ENCODE measurements at places on chromosomes 16 and 17.

GRCh38 chr17:80204626-80205468, 15.3 kb downstream of the SGSH start:
- DNase-seq = no peak

- no peak for DNase-seq
These were observed 107.3 kb downstream of the SDK2 start for GRCh38 chr17:73536700-73537605.

GRCh38 chr17:27089929-27090247, 204.0 kb upstream of the WSB1 start:
- no peak for DNase-seq

DNA sequence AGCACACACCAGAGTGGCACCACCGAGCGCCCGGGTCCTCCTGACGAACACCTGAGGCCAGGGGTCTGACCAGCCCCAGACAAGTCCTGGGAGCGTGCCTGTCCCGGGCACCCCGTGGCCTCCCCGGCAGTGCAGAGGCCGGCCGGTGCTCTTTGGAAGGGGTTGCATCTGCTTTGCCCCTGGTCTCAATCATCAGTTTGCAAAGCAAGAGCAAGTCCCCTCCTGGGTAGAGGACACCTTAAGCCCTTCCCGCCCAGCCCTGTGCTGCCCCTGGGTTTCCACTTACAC, 11.6 kb upstream of the CAPN15 start:
- DNase-seq = no peak

DNA sequence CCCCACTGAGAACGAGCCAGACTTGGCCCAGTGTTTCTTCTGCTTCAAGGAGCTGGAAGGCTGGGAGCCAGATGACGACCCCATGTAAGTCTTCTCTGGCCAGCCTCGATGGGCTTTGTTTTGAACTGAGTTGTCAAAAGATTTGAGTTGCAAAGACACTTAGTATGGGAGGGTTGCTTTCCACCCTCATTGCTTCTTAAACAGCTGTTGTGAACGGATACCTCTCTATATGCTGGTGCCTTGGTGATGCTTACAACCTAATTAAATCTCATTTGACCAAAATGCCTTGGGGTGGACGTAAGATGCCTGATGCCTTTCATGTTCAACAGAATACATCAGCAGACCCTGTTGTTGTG, 631 bp downstream of the BIRC5 start:
- no peak for DNase-seq

GRCh38 chr17:48878920-48879898, 13.4 kb upstream of the ATP5MC1 start:
- DNase-seq = peak; percentile 75

DNA sequence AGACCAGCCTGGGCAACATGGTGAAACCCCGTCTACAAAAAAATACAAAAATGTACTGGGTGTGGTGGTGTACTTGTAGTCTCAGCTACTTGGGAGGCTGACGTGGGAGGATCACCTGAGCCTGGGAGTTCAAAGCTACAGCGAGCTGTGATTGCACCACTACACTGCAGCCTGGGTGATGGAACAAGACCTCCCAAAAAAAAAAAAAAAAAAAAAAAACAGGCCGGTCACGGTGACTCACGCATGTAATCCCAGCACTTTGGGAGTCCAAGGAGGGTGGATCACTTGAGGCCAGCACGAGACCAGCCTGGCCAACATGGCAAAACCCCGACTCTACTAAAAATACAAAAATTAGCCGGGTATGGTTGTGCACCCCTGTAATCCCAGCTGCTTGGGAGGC, 12.7 kb upstream of the APPBP2 start:
- peak; percentile 68 for DNase-seq

GRCh38 chr17:70172923-70173322, 3.6 kb downstream of the KCNJ2 start:
- no peak for DNase-seq

- no peak for DNase-seq
These were observed 48.5 kb downstream of the ARHGAP17 start for GRCh38 chr16:24966634-24967033.

- DNase-seq = no peak
These were observed 42.4 kb upstream of the SLC25A19 start for GRCh38 chr17:75331671-75332070.

DNA sequence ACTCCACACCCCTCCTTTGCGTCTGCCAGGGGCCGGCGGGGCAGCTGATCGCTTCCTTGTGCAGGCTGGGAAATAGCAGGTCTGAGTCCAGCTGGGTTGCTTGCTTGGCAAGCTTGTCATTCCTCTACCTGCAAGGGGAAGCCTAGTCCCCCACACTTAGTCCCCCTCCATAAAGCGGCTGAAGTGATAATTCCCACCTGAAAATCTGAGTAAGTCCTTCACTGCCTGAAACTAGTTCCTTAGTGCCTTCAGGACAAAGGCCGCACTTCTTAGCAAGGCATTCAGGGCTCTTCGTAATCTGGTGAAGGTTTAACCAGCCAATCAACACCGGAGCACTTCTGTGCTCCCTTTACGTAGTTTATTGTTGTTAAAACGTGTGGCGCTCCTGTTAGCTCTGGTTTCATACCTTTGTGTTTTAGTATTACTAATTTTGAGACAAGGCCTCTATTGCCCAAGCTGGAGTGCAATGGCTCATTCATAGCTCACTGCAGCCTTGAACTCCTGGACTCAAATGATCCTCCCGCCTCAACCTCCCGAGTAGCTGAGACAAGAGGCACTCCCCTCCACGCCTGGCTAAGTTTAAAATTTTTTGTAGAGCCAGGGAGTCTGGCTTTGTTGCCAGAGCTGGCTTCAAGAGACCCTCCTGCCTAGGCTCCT, 817 bp downstream of the PSKH1 start:
- DNase-seq = peak; percentile 22

- no peak for DNase-seq
These were observed 56.0 kb downstream of the ABAT start for GRCh38 chr16:8730335-8730915.

- DNase-seq = no peak
These were observed 13.7 kb downstream of the ZNF213 start for GRCh38 chr16:3148256-3149192.

DNA sequence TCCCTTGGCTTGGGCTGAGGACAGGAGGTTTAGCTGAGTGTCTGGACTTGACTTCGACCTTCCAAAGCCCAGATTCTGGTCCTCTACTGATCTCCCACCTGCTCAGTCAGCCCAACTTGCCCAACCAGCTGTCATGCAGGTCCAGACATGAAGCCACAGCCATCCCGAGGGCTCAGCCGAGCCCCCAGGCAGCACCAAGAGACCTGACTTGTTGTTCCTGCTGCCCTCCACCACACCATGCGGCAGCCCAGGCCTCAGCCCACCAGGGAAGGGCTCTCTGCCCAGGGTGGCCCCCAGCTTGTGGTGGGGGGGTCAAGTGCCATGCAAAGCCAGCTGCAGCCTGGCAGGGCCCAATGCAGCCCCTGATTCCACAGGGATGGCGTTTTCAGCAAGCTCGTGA, 17.2 kb upstream of the CACNG4 start:
- no peak for DNase-seq

DNA sequence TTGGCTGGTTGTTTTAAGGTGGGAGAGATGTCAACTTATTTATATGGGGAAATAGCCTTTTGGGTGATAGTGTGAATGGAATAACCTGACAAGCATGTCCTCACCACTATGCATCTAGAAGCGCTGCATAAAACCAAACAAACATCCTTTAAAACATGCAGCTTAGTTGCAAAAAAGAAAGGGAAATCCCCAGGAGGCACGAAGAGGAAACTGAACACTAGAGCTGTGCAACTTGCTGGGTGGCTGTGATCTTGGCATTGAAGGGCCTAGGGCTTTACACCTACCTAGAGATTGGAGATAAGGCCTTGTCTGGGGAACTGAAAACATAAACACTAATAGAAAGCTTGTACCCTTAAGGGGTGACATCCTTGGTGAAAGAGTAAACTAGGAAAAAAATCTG, 7.3 kb downstream of the C16orf54 start:
- DNase-seq = no peak

GRCh38 chr16:4021070-4021779, 95.0 kb downstream of the ADCY9 start:
- DNase-seq = no peak

DNA sequence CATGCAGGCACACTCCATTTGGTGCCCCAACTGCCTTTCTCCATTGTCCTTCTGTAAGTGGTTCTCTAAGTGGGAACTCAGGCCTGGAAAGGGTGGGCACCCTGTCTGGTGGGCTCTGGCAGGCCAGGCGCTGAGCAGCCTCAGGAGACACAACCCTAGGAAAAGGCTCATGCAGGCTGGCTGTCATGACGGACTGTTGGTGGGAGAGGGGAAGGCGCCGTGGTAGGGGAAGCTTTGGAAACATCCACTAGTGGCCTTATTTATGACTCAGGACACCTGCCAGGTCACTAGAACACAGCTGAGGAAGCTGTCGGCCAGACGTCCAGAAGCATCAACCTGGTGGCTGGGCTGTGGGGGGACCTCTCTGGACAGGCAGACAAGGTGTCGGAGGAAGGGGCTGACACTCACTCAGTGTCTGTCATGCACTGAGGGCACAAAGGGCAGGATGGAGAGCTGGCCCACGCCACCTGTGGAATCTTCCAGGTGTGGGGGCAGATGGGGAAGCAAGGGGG, 216.0 kb downstream of the SEC14L1 start:
- no peak for DNase-seq

DNA sequence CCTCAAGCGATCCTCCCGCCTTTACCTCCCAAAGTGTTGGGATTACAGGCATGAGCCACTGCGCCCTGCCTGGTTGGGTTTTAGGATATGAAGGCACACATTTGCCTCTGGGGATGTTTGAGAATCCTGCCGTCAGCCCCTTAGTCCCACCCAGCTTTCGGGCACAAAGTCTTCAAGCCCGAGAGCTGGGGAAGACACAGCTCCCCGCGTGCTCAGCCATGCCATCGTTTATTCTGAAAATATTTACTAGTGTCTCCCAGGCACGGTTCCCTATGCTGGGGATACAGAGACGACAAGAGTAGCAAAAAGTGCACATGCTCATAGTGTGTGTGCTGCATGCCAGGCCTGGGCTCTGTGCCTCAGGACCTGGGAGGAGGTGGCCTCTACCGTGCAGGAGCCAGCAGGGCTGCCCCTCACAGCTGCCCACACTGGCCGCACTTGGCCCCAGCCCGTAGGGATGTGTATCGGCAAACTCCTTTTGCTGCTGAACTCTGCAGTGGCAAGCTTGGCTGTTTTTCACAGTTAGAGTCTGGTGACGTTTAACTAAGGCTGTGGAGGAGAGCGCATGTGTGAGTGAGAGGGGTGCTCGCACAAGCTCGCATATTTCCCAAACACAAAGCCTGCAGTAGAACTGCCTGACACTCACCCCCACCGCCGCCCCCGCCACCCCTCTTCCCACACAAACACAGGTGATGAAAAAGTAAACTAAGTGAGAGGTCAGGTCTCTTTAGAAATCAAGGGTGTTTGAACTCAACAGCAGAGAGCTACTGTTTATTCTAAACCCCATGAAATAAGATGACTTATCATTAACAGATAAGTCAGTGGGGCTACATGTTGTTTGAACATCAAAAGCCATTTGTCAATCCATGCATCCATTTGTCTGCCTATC, 266.4 kb downstream of the MRTFB start:
- DNase-seq = peak; percentile 47

GRCh38 chr16:1701216-1701878, 4.6 kb upstream of the MAPK8IP3 start:
- no peak for DNase-seq

GRCh38 chr16:89506113-89506504, 2.1 kb upstream of the SPG7 start:
- peak; percentile 69 for DNase-seq

GRCh38 chr17:18025945-18026776, 12.8 kb downstream of the ATPAF2 start:
- DNase-seq = peak; percentile 84

- DNase-seq = peak; percentile 84
These were observed 25.0 kb downstream of the HOXB1 start for GRCh38 chr17:48505788-48506187.

DNA sequence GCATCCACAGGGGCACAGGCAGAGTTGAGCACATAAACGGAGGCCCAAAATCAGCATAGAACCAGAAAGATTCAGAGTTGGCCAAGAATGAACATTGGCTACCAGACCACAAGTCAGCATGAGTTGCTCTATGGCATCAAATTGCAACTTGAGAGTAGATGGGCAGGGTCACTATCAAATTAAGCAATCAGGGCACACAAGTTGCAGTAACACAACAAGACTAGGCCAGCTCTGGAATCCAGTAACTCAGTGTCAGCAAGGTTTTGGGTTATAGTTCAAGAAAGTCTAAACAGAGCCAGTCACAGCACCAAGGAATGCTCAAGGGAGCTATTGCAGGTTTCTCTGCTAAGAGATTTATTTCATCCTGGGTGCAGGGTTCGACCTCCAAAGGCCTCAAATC, 12.9 kb downstream of the G6PC1 start:
- no peak for DNase-seq

DNA sequence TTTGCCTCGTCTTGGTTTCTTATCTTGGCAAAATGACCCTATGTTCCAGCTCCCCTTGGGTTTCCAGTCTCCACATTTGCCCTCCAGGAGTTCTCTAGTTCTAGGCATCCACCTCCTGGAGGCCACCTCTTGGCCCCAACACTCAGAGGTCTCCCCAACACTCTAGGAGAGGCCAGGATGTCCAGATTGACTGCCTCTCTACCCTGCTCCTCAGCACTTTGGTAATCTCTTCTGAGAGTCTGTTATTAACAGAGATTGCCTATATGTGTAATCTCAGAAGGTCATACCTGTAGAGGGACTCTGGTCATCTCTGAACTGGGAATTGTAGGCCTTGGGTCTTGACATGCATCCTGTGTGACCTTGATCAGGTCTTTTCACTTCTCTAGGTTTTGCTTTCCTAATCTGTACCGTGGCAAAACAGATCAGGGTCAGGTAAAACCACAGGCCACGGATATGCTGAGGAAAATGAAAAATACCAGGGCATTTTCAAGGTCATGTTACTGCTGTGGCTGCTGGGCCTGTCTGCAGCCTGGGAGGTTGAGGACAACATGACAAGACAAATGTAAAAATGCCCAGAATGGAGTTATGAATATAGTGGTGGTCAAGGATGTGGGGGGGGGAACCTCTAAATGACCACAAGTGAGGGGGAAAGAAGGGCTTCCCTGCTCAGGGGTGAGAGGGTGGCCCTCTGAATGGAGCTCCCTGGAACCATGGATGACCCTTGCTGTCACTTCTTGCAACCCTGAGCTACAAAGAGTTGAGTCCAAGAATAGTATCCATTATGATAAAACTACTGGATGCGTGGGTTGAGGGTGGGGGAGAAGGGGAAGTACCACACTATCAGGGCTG, 5.0 kb upstream of the CCL4L2 start:
- no peak for DNase-seq

DNA sequence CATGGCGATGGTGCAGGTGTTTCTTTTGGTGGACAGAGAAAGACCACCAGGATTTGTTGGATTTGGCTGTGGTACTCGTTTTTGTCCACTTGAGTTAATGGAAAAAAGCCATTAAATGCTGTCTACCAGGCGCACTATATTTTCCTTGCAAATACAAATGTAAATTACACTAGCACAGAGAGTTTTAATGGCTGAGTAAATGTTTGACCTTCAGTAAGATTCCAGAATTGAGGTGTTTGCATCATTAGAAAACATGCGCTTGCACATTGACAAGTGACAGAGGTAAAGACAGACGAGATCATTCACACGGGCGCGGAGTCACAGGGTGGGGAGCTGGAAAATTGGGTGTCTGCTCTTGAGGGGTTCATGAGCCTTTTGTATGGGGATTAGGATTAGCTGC, 53.5 kb upstream of the AKTIP start:
- DNase-seq = no peak

Data from fibroblast of villous mesenchyme (primary cell).